ENCODE measurements at places on chromosomes 13 and 19.

- peak; percentile 17 for DNase-seq
These were observed 64.0 kb upstream of the GSX1 start for GRCh38 chr13:27728271-27728670.

DNA sequence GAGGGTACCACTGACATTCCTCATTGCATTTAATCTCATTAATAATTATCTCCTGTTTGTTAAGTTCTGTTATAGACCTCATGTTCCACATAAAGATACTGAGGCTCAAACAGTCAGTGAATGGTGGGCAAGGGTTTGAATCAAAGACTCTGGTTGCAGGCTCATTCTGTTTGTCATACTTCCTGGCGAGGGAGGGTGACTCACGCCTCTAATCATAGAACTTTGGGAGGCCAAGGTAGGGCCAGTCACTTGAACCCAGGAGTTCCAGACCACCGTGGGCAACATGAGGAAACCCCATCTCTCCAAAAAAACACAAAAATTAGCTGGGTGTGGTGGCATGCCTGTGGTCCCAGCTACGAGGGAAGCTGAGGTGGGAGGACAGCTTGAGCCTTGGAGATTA, 220.7 kb upstream of the MIR17HG start:
- DNase-seq = no peak

DNA sequence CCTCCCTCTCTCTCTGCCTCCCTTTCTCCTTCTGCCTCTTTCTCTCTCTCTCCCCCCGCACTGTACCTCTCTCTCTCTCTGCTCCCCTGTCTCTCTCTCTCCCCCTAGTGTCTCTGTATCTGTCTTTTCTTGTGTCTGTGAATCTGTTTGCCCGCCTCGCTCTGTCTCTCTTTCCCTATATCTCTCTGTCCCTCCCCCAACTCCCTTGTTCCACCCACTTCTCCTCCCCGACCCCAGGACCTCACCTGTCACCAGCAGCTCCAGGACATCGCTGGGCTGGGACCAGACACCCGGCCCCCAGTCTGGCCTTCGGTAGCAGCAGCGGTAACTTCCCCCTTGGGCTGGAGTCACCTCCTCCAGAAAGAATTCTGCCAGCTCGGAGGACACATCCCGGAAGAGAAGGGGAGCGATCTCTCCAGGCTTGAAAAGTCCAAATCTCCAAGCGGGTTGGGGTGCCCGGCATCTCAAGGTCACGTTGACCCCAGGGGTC, 3.9 kb downstream of the OSCAR start:
- no peak for DNase-seq

- DNase-seq = no peak
These were observed 76.6 kb downstream of the FGF9 start for GRCh38 chr13:21747456-21747855.

DNA sequence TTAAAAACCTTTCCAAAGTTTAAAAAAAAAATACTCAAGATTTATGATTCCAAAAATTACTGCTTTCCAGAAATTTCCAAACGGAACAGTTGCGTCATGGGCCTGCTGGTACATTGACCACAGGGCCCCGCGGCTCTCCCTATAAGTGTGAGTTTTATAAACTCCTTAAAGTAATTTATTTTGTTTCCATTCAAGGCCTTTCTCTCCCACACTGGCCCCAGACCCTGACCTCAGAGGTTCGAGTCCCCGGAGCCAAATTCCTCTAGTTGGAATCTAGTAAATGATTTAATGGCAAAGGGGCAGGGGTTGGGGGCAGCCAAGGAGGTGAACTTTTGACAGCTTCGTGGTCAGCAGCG, 97.5 kb downstream of the INSR start:
- no peak for DNase-seq

DNA sequence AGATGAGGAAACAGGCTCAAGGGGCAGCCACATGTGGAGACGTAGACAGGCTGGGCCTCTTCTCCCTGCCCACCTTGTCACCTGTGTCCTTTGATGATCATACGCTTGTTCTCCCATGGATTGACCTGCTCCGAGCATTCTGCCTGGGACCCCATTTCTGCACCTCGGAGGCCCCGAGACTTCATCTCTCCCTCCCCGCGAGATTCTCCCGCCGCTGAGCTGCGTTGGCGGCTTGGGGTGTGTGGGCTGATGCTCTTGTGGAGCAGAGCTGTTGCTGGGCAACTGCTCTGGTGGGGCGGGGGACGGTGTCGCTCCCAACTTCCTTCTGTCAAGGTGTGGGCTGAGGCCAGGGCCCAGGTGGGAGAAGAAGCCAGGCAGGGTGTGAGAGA, 22.1 kb downstream of the MAST3 start:
- no peak for DNase-seq

- DNase-seq = no peak
These were observed 11.1 kb downstream of the TTYH1 start for GRCh38 chr19:54426291-54426931.

- no peak for DNase-seq
These were observed 35.3 kb upstream of the CD177 start for GRCh38 chr19:43318203-43318602.

- no peak for DNase-seq
These were observed 366.8 kb downstream of the TBC1D4 start for GRCh38 chr13:75115171-75115570.

DNA sequence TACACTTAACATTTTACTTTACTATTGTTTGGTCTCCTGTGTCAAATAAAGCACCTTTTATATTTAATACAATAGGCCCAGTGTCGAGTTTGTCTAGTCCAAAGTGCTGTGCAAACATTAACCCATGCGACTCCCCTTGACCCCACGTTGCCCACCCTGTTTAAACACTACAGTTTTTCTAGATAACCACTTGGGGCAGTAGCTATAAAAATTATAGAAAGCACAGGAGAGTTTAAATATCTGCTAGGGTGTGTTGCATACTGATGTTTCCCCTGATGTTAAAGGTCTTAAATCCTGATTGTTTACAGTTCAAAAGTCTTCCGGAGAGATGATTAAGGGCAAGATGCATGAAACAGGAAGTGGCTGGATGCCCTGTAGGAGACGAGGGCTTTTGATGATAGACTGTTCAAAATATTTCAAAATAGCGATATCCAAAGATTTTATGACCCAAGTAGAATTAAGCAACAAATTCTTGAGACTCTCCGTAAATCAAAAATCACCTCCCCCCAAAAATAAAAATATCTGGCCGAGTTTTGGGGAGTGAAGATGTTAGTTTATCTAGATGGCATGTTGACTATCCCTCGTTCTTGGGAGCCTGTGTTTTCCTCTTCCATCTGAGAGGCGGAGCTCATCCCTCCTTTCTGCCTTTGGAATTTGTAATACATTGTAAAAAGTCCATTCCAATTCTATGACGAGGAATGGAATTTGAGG, 167.1 kb downstream of the FGF9 start:
- DNase-seq = no peak

- DNase-seq = no peak
These were observed 22.8 kb upstream of the ZBTB7A start for GRCh38 chr19:4089400-4089908.

DNA sequence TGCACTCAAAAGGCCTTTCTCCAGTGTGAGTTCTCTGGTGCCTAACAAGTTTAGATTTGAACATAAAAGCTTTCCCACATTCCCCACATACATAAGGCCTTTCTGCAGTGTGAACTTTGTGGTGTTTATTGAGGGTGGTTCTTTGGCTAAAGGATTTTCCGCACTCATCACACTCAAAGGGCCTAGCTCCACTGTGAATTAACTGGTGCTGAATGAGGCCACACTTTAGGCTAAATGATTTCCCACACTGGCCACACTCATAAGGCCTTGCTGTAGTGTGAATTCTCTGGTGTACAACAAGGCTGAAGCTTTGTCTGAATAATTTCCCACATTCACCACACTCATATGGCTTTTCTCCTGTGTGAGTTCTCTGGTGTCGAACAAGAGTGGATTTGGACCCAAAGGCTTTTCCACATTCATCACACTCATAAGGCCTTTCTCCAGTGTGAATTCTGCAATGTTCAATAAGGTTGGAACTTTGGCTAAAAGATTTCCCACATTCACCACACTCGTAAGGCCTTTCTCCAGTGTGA, 6.2 kb downstream of the ZNF416 start:
- no peak for DNase-seq

DNA sequence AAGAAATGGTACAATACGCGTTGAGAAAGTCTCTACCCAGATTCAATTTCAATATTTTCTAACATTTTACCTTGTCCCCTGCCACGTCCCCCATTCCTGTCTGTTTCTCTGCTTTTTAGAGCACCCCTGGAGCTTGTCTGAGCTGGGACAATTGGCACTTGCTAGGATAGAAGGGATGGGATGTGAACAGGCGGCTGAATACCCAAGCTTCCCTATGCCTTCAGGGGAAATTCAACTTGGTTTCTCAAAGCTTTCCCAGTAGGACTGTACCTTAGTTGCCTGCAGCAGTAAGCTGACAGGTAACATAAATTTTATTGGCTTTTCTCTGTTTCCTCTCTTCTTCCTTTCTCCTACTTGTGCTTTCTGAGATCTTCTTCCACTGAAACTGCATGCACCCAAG, 1663.3 kb downstream of the EFNB2 start:
- DNase-seq = no peak

GRCh38 chr19:27860309-27860934, 1352.5 kb downstream of the UQCRFS1 start:
- no peak for DNase-seq

- no peak for DNase-seq
These were observed 1199.9 kb upstream of the SPRY2 start for GRCh38 chr13:81540777-81541176.

GRCh38 chr13:99351772-99352171, 44.6 kb upstream of the GPR183 start:
- no peak for DNase-seq

GRCh38 chr19:48102870-48103751, 7.5 kb downstream of the PLA2G4C start:
- DNase-seq = no peak

Measured in cerebellum (tissue), 4 donors.